ENCODE measurements at places on chromosomes 5 and 9.

GRCh38 chr5:79225026-79225425, 10.9 kb upstream of the JMY start:
- no peak for DNase-seq

- no peak for DNase-seq
Observed at GRCh38 chr5:124301850-124302249, 444.6 kb downstream of the ZNF608 start.

DNA sequence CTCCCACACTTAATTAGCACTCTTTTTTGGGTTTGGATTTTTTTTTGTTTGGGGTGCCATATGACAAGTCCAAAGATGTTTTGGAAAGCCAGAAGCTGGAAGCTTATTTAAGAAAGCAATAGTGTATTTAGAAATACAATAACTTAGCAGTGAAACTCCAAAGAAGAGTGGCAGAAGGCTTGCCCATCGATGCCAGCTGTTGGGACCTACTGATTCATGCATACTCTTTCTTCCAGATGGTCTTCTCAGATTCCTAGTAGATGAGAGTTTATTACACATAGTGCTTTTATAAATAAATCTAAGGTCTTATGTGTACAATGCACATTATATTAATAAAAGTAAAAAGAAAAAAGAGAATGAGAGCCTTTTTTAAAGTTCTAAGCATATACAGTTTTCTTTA, 374.6 kb downstream of the OSTF1 start:
- DNase-seq = no peak

- no peak for DNase-seq
Observed at GRCh38 chr9:88828492-88828974, 162.7 kb upstream of the S1PR3 start.

DNA sequence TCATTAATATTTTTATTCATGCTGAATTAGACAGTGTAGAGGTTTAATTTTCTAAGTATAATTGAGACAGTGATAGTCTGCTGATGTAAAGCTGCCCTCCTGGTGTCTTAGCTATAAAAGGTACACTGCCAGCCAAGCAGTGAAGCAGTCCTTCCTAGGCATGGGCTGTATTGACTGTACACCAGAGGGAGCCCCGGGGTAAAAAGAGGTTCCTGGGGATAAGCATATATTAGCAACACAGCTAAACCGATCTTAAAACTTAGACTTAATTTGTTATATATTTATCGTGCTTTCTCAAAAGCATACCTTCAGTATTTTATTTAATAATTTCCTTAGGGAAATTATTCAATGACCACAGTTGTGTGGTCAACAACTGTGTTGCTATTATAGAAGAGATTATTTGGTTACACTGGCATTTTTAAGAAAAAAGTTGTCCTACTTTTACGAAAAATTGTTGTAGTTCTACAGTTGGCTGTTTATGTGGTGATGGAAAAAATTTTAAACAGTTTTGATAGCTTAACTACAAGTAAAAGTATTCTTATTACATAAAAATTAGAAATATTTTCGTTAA, 68.8 kb downstream of the ELL2 start:
- DNase-seq = no peak

- no peak for DNase-seq
Observed at GRCh38 chr5:56981548-56982315, 29.8 kb upstream of the MIER3 start.

DNA sequence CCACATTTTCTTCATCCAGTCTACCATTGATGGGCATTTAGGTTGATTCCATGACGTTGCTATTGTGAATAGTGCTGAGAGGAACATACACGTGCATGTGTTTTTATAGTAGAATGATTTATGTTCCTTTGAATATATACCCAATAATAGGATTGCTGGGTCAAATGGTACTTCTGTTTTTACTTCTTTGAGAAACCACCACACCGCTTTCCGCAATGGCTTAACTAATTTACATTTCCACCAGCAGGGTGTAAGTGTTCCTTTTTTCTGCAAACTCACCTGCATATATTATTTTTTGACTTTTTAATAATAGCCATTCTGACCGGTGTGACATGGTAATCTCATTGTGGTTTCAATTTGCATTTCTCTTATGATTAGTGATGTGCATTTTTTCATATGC, 82.2 kb upstream of the RFX3 start:
- no peak for DNase-seq

DNA sequence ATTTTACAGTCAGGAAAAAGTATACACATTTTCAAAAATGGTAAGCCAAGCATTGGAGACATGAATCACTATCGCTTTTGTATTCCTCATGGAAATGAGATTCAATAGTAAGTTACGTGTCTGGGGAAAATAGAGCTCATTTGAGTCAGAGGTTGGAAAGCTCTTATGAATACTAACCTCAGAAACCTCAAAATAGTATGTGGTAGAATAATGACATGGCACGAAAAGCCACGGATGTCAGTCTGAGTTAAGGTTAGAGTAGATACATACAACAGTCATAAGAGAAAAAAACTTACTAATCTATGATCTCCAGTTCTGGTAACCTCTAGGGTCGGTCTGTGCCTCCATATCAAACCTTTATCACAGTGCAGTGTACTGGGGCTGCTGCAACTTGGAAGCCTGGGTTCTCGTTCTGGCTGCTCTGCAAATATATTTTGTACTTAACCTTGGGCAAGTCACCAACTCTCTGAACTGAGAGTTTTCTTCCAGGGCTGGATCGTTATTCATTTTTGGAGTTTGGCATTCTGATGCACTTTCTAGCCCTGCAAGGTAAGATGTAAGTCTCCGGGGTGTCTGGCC, 31.8 kb downstream of the MAP1B start:
- DNase-seq = no peak

GRCh38 chr5:56751572-56752313, 63.6 kb upstream of the MAP3K1 start:
- DNase-seq = no peak

DNA sequence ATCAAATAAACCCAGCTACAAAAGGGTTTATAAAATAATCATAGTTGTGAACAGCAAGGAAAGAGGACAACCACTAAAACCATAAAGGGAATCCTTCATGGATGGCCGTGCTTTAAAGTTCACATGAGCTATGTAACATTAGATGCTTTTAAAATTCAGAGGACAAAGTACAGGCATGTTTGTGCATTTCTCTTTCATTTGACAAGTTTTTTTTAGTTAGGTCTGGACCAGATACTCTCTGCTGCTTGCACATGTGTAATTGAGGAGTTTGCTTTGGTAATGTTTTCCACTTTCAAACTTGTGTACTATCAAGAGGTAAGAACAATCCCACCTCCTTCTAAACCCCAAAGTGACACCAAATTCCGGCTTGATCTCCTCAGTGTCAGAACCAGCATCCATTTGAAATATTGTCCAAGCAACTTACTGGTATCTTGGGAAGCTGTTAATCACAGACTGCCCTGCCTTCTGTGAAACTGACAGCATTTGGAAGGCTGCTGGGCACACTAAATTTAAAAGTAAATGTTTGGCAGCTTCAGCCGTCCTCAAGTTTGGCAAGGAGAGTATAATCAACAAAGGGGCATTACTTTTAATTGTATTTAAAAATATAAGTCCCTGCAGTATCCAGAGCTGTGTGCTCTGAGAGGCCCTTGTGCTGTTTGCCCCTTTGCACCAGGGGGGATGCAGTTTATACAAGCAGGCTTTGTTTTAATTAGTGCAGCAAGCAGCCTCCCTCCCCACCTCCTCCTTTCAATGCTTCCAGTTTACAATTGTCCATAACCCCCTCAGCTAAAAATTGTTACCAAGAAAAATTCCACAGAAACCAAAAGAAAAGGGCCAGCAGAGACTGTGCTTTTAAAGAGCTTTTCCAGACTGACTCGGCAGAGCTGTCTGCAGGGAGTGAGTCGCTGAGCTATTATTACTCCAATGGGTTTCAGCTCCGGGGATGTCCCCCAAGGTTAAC, 328.3 kb upstream of the MPDZ start:
- DNase-seq = no peak

Data from stimulated activated CD8-positive, alpha-beta memory T cell treated with anti-CD3 and anti-CD28 coated beads, Interleukin-12 subunit alpha, Interleukin-12 subunit beta, amount 100 ng/mL, for 4 hours (primary cell).